ENCODE measurements at places on chromosomes 3 and 15. TPM values are rescaled to one million over a fixed set of nuclear protein-coding genes. Genes with fewer than 3 reads are reported as not detected.

DNA sequence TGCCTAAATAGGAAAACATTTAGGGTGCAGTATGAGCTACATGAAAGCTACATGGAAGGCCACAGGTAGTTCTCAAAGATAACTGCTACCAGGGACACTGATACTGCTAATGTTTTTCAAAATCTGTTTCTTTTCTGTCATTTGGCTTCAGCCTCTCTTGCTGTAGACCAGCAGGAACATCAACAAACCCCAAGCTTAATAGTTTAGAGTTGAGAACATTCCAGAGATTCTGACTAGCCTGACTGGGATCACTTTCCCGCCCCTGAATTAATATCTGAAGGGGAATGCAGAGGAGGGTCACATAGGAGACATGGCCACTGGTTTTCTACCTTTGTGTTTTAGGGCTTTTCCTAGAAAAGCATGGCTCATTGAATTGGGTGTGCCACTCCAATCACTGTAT, 16.9 kb upstream of the C3orf38 start:
- DNase-seq: no peak

- DNase-seq: no peak
Observed at GRCh38 chr15:31352339-31352751, 25.7 kb downstream of the KLF13 start.

- DNase-seq: no peak
Observed at GRCh38 chr3:22862111-22862510, 341.0 kb upstream of the UBE2E2 start.

DNA sequence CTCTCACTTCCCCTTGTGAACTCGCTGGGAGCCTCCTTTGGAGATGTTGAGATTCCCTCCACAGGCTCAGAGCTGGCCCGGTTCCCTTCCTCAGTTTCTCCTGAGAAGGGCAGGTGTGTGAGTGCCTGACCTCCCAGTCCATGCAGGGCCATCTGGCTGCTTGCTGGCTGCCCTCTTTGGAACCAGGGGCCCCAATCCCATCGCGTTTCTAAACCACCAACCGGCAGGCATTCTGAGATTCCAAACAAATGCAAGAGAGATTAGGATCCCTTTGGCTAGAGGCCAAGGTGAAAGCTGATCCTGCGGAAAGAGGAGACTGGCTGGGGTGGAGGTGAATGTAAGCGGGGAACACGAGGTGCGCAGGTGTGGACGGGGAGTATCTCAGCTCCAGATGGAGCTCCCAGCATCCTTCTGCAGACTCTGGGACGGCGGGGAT, 2.9 kb upstream of the PRRT3 start:
- no peak for DNase-seq

DNA sequence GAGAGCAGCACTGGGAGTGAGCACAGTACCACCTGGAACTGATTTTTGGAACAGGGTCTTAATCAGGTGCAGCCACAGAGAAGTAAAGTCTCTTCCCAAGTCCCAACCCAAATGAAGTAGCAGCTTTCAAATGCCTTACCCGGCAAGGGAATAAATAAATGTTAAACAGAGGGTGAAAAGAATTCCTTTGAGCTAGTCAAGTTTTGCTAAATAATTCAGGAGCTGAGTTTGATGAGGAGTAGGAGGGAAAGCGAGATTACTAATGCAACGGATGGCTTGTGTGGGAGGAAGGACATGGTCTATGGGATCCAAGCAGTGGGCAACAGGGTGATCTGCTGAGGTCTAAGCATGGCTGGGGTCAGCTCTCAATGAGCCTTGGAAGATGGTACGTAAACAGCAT, 204.5 kb upstream of the ST8SIA2 start:
- no peak for DNase-seq

GRCh38 chr3:86996261-86996955, 5.5 kb upstream of the VGLL3 start:
- DNase-seq: no peak

DNA sequence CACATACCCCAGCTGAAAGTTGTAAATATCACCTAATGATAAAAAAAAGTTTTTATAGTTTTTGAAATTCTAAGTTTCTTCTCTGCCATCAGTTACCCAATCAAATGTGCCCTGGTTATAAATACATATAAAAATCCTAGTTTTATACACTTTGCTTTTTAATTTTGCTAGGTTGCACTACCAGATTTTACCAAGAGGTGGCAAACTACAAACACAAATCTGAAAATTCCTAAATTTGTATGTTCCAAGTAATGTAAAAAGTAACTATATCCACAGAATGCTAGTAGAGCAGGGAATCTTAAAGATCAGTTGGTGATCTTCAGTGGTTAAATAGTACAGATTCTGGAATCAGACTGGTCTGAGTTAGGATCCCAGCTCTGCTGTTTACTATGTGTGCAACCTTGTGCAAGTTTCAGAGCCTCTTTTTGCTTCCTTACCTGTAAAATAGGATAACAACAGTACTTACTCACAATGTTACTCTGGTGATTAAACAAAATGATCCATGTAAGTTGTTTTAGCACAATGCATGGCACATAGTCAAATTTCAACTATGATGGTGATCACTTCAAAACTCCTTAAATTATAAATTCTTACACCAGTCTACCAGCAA, 11.0 kb downstream of the TRPM7 start:
- no peak for DNase-seq

DNA sequence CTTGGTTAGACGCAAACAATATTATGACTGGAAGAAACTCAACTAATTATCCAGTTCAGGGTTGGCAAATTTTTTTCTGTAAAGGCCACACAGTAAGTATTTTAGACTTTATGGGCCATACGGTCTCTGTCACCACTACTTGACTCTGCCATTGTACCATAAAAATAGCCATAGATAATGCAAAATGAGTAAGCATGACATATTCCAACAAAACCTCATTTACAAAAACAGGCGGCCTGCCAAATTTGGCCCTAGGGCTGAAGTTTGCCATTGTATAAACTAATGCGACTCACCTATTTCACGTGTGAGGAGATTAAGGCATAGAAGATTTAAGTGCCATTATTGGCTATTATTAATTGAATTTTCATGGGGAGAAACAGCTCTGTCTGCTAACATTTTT, 116.8 kb upstream of the CNTN6 start:
- DNase-seq: no peak

DNA sequence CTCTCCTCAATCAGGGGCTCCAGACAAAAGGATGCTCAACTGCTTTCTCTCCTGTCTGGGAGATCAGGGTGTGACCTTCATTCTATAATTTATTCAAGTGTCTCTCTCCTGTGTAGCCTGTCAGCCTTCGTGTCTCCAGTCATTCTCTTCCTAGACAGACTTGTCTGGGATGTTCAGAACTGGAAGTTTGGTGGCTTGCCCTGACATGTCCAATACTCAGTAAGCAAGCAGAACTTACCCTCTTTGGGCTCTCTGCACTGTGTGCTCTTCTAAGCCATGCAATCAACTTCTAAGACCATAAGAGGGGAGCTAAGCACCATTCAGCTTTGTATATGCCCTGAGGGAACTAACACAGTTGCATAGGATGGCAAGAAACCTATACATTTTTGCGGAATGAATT, 14.1 kb downstream of the ACKR2 start:
- DNase-seq: no peak

DNA sequence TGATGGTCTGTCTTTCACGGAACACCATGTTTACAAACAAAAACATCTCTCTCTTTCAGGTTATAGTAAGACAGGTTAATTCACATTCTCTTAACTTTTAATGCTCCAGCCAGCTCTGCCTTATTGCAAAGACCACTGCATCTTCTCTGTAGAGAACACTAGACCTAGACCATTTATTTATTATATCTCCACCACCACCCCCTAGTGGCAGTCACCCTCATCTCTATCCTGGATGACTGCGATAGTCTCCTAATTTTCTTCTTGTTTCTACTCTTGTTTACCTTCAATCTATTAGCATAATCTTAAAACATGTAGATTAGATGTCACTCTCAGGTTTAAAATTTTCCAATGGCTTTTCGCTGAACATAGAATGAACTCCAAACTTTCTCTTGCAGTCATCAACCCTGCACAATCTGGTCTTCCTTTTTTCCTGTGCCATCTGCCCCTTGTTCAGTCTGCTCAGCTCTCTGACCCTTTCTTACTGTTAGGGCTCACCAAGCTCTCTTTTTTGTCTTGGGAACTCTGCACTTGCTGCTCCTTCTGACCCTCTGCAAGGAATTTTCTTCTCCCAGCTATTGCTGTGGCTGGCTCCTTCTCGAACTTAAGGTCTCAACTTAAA, 155.6 kb downstream of the SQOR start:
- DNase-seq: no peak

GRCh38 chr15:70033109-70033508, 64.6 kb downstream of the TLE3 start:
- no peak for DNase-seq

DNA sequence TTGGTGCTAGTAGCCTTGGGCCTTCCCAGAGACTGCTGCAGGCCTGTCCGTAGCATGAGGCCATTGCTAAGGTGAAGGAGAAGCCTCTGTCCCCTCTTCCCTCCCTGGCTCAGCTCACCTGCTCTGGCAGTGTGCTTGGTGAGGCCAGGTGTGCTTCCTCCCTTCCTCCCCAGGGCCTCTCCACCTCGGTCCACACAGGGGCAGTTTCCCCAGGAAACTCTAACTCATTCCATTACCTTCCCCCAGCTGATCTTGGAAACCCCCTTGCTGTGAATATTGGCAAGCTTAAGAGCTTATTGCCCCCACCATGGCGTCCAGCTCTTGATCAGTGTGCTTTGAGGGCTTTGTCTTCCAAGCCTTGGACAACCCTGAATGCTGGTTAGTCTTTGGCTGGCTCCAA, 52.7 kb downstream of the ZNF445 start:
- DNase-seq: no peak

DNA sequence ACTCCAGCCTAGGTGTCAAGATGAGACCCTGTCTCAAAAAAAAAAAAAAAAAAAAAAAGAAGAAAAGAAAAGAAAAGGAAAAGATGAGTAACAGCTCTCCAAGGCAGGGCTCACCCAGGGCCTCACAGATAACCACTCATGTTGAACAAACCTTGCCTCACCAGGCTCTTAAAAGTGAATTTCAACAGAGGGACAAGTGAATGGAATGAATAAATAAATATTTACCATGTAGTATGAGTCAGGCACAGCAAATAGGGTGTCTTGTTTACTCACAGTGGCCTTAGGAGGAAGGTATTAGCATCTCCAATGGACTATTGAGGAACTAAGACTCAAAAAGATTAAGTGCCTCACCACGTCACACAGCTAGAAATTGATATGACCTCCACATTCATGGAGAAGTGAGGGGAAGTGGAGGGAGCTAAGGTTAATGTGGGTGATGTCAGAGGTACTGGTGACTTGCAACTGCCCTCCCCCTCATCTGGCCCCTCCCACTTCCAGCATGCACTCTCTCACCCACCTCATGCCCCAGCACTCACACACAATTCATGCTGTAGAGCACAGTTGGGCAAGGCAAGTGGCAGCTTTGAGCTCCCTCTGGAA, 255.5 kb downstream of the UACA start:
- DNase-seq: no peak

- no peak for DNase-seq
Observed at GRCh38 chr3:7573330-7573729, 712.4 kb downstream of the GRM7 start.

DNA sequence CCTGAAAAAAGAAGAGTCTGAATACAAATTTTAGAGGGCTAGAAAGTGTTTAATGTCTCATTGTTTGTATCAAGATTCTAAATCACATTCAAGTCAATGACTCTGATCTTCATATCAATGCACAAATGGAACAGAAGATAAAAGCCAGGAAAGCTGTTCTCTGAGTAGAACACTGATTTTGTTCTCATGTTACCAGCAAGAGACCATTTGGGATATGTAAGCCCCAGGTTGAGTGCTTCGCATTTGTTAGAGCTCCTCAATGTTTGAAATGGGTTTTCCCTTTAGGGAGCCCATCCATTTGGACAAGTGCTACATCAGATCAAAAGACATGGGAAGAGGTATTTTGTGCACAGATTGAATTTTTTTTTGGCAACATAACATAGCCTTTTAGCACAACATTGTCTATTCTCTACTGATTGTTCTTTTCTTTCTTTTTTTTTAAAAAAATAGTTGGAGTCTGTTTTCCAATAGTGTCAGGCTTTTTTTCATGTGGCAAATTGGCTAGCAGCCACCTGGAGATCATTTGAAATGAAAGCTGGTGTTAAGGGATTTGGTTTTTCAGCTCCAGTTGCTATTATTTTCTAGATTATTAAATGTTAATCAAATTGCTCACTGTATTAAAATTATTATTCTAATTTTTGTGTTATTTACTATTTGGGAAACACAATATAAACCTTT, 74.5 kb upstream of the ZPLD1 start:
- DNase-seq: no peak

- no peak for DNase-seq
Observed at GRCh38 chr15:64574301-64575017, 114.1 kb downstream of the ZNF609 start.

- no peak for DNase-seq
Observed at GRCh38 chr3:73409138-73409763, 215.5 kb downstream of the PDZRN3 start.

GRCh38 chr3:46849045-46849631, 14.1 kb downstream of the MYL3 start:
- DNase-seq: no peak

The XCR1 gene
- 0.12 TPM for polyA plus RNA-seq

The RTP4 gene
- polyA plus RNA-seq: 0.82 TPM

The ERICH6 gene
- polyA plus RNA-seq: 0.50 TPM

The PTH1R gene
- 185 TPM for polyA plus RNA-seq

The TM4SF4 gene
- polyA plus RNA-seq: 2.5 TPM

The PLA1A gene
- 7.4 TPM for polyA plus RNA-seq

The NPAP1 gene
- 0.14 TPM for polyA plus RNA-seq

The ATG3 gene
- 51.8 TPM for polyA plus RNA-seq

The BCL2A1 gene
- 1.1 TPM for polyA plus RNA-seq

The NRG4 gene
- 2.9 TPM for polyA plus RNA-seq

The SCAANT1 gene
- not detected for polyA plus RNA-seq

The KLHL40 gene
- not detected for polyA plus RNA-seq

The PSMD6 gene
- 124 TPM for polyA plus RNA-seq

Data from right renal cortex interstitium (tissue), 3 donors.